ENCODE measurements at places on chromosomes 5 and 9. TPM values are rescaled to one million over a fixed set of nuclear protein-coding genes. Genes with fewer than 3 reads are reported as not detected.

- H3K4me1 ChIP-seq: peaks cover 50% of the 10 kb centered on the region
- H3K4me3 ChIP-seq: no peak overlapping the region
- H3K36me3 ChIP-seq: no peaks in the 10 kb centered on the region
- peak overlapping the region; percentile 61 for H3K27ac ChIP-seq
- DNase-seq: no peak
Observed at GRCh38 chr9:107273634-107274033, 9.4 kb upstream of the RAD23B start.

The EGFLAM gene
- total RNA-seq: not detected

DNA sequence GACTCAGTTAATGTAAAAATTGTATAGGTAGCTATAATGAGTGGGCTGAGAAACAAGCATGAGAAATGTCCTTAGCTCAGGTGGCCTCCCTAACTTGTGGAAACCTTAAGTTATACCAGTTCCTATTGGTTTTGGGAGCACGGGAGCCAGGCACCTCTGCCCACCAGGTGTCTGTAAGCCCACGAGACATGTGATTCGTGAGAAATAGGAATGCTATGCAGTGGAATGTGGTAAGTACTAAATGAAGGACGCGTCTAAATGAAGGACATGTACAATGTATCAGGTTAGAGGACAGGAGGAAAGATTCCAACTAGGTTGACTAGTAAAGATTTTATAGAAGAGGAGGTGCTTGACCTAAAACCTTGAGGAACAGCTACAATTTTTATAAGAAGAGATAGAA, 46.0 kb upstream of the F2RL2 start:
- H3K4me1 ChIP-seq: no peaks in the 10 kb centered on the region
- H3K4me3 ChIP-seq: no peak overlapping the region
- no peaks in the 10 kb centered on the region for H3K27me3 ChIP-seq
- DNase-seq: no peak
- no peaks in the 10 kb centered on the region for H3K36me3 ChIP-seq

DNA sequence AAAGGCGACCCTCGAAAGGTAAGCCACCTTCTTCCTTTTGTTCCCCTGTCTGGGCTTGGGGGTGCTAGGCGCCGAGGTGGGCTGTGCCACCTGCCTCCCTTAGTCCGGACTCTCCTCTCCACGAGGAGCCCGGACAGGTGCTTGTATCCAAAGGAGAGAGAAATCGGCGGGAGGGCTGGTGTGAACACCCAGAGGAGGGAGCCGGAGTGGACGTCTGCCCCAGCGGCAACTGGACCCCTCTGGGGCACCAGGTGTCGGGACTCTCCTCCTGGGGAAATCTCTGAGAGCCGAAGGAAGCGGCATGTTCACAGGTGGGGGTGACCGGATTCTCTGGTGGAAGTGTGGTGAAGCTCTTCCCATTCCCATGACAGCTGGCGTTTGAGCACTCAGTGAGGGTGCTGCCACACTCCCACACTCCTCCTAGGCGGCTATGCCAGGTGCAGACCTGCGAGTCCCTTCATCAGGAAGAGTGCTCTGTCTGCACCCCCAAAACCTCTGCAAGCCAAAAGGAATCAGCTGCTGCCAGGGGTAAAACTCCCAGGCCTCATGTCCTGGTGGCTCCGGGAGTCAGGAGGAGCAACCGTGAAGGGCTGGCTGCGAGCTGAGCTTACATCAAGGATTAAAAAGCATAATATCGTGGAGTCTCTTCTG, 921 bp downstream of the KCNIP1 start:
- 0 out of 2 replicates have a peak, but pooled peaks cover 3% of the 10 kb centered on the region for H3K4me1 ChIP-seq
- no peak overlapping the region for H3K4me3 ChIP-seq
- H3K27ac ChIP-seq: no peak overlapping the region
- H3K27me3 ChIP-seq: 0 out of 2 replicates have a peak, but pooled peaks cover 6% of the 10 kb centered on the region
- H3K36me3 ChIP-seq: no peaks in the 10 kb centered on the region

DNA sequence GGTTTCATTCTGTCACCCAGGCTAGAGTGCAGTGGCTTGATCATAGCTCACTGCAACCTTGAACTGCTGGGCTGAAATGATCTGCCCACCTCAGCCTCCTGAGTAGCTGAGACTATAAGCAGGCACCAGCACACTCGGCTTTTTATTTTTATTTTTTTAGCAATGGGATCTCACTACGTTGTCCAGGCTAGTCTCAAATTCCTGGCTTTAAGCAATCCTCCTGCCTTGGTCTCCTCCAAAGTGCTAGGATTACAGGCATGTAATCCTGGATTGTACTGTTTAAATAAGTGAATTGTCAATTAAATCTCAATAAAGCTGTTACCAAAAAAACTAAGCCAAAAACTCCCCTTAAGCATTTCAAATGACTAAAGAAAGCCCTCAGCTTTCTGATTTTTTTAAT, 18.9 kb downstream of the GOLPH3 start:
- H3K4me3 ChIP-seq: no peak overlapping the region
- no peaks in the 10 kb centered on the region for H3K27me3 ChIP-seq
- peaks cover under 1% of the 10 kb centered on the region for H3K36me3 ChIP-seq
